Stimulated activated CD8-positive, alpha-beta memory T cell treated with anti-CD3 and anti-CD28 coated beads, Interleukin-15, amount 100 ng/mL, for 24 hours (primary cell): ENCODE measurements at places on chromosomes 2 and 18.

DNA sequence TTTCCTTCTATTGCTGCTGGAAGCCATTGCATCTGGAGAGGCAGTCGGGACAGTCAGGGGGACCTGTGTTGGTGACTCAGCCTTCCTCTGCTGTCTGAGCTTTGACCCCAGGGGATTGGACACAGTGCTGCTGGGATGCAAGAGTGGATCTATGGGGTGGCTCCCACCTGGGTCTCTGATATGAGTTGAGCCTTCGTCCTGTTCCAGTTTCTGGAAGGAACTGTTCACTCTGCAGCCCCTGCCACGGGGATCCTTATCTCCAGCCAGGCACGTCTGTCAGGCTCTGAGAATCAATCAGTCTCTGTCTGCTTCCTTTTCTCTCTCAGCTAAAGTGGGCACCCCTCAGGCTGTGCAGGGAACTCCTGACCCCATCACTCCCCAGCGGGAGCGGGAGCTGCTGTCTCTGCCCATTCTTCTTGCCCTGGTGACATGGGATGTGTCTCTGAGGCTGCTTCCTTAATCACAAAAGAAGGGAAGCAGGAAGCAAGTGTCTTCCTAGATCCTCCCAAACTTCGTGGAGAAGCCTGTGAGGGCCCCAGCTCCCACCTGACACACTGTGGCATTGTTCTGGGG lies 51.7 kb downstream of the ARHGAP28 start:
- DNase-seq, result no peak

DNA sequence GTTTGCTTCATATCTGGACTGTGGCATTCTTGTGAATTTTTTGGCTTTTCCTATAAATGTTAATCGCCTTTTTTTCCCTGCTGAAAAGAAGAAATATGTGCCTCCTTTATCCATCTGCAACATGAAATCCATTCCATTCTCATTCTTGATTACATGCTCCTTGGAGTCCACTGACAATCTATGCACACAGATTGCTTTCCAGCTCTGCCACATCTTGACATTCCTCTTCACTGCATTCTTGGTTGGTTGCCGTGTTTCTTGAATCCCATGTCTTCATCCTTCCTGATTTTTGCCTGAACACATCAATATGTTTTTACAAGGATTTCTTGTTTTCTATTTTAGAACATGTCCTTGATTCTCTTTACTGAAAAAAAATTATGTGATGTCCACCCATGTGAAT lies 26.7 kb upstream of the BIRC6 start:
- DNase-seq, result no peak

GRCh38 chr18:12257996-12258718 lies 4.0 kb downstream of the CIDEA start:
- DNase-seq, result no peak

- no peak for DNase-seq
These were observed 61.3 kb upstream of the ITGA4 start for GRCh38 chr2:181395851-181396250.

DNA sequence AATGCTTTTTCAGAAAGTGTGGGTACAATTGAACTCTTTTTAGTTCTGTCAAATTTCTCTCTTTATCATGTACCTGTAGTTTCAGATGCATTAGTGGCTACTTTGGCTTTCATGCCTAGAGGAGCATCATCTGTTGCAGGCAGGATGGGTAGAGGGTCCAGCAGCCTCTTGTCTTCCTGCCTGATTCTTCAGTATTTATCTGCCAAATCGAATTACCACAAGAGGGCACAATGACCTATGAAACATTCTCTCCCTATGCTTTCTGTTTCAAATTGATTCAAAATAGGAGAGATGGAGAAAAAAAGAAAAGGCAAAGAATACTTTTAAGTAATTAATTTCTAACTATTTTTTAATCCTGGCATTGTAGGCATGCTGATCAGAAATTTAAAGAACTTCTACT lies 477.2 kb downstream of the TRIB2 start:
- DNase-seq, result no peak

- no peak for DNase-seq
These were observed 308.6 kb downstream of the RNF144A start for GRCh38 chr2:7225848-7226247.

- no peak for DNase-seq
These were observed 124.7 kb upstream of the PPP1CB start for GRCh38 chr2:28626891-28627421.

- DNase-seq, result no peak
These were observed 562.1 kb upstream of the KLHL29 start for GRCh38 chr2:22822835-22823234.

DNA sequence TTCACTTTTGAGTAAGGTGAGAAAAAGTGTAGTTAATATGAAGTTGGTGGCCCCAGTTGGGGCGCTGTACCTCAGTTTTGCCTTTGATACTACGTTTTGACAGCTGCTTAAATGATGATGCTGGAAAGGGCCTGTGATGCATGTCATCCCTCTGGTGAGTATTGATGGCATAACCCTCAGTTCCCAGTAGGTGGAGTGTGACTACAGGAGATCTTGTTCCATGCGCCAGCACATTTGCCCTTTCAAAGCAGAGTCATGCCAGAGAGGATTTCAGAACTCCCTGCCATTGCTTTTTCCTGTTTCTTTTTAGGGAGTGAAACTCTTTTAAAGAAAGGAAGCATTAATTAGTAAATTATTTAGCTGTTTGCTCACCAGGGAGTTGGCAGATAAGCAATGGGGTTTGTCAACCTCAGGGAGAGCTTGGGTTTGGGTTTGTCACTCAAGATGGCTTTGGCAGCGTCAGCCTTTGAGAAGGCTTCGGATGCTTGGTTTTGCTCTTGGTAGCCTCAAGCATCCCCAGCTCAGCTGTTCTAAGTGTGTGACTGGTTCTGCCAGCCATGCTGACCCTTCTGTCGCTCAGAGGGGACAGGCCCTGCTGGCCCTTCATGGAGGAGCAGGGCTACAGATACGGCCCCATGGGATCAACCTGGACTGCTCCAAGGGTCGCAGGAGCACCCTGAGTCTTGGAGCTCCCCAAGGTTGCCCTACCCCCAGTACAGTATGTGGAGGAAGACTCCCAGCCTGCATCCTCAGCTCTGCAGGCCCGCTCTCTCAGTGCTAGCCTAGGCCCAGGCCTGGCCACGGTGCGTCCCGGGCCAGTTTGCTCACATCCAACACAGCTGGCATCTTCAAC lies 29.1 kb downstream of the ARMC9 start:
- DNase-seq, result no peak

GRCh38 chr18:4455113-4455811 lies at the start of gene DLGAP1:
Gene DLGAP1, minus strand, starts transcription at chr18:4455307.
- DNase-seq, result no peak

GRCh38 chr2:171893196-171893823 lies 734 bp downstream of the SLC25A12 start:
- DNase-seq, result no peak

GRCh38 chr18:63731215-63731614 lies 28.5 kb downstream of the SERPINB11 start:
- DNase-seq, result no peak

GRCh38 chr2:226478109-226478809 lies 321.4 kb downstream of the IRS1 start:
- no peak for DNase-seq

DNA sequence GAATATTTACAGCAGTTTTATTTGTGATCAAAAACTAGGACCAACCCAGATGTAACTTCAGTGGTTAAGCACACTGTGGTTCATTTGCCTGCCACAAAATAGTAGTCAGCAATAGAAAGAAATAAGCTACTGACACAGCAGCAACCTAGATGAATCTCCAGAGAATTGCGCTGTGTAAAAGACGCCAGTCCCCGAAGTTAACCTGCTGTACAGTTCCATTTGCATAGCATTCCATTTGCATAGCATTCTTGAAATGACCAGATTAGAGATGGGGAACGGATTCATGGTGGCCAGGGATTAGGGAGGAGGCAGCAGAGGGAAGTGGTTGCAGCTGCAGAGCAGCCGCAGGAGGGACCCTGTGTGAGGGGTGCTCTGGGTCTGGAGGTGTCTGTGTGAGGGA lies 39.3 kb upstream of the NFATC1 start:
- DNase-seq, result no peak

DNA sequence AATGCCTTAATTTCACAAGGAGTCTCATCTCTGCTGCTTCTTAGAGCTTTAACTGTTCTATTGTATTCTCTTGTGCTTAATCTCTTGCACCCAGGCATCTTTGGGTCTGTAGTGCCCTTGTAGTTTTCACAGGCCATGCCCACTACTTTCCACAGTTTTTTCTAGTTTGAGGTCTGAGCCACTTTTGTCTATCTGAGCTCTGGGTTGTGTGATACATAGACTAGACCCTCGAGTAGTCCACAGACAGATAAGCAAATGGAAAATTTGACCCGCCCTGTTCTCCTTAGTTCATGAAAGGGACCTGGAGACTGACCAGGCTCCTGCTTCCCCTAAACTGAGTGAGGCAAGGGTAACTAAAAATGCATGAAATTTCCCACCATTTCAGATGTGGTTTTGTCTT lies 466.8 kb upstream of the ZEB2 start:
- DNase-seq, result no peak

GRCh38 chr18:3225588-3225987 lies 5.8 kb upstream of the MYOM1 start:
- DNase-seq, result no peak

GRCh38 chr2:148342086-148342485 lies 302.5 kb upstream of the EPC2 start:
- DNase-seq, result no peak

GRCh38 chr2:25290811-25291495 lies 50.8 kb downstream of the DNMT3A start:
- no peak for DNase-seq

DNA sequence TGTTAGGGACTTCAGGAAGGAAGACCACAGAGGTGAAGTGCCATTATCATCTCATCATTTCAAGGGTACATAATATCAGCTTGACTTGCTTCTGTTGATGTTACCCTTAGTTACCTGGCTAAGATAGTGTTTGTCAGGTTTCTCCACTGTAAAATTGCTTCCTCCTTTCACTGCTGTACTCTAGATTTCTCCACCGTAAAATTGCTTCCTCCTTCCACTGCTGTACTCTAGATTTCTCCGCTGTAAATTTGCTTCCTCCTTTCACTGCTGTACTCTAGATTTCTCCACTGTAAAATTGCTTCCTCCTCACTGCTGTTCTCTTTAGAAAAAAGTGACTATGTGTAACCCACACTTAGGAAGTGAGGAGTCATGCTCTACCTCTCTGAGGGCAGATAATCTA lies 1460.3 kb downstream of the SUCLG1 start:
- DNase-seq, result no peak

DNA sequence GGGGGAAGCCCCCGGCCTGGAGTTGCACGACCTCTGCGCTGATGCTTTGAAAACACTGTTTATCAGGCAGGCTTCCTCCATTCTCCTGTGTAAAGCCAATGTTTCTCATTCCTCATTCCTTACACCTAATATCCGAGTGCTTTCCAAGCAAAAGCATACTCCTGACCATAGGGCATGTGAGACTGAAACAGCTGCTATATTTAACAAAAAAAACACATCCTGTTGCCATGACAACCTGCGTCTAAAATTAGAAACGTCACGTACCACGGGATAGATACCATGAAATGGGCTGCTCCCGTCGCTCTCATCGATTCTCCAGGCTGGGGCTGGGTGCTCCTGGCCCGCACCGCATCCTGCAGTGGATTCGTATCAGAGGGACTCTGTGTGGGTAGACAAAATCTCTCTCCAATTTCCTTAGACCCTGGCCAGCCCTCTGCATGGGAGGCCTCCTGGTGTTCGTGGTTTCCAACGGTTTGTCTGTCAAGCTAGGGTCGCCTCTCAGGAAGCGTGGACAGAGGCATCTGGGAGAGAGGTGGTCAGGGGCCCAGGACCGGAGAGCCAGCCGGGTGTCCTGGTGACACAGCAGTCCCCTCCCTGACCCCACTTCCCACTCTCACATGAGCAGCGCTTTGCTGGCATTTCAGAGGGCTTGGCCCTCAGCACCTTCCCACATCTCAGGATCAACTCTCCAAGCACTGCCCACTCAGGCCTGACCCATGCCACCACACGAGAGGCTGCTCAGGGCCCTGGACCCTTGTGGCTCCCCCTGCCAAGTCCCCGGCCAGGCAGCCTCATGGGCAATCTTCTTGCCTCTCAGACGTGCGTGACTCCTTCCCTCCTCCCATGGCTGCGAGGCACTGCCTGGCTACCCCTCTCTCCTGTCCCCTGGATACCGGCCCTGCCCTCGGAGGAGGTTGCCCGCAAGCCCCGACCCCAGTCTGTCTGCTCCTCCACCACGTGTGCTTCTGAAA lies 268.1 kb downstream of the NDUFA10 start:
- DNase-seq, result no peak

DNA sequence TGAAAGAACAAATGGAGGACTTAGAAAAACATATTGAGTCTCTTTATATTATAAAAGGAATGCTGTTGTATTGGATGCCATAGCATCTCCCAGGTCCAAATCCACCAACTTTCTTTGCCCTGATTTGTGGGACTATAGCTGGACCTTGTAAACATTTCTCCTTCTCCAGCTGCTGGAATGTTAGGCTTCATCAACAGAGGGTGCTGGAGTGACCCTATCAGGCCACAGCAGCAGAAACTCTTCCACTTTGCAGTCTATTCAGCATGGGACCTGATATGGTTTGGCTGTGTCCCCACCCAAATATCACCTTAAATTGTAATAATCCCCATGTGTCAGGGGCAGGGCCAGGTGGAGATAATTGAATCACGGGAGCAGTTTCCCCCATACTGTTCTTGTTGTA lies 138.4 kb upstream of the ARL4C start:
- no peak for DNase-seq

DNA sequence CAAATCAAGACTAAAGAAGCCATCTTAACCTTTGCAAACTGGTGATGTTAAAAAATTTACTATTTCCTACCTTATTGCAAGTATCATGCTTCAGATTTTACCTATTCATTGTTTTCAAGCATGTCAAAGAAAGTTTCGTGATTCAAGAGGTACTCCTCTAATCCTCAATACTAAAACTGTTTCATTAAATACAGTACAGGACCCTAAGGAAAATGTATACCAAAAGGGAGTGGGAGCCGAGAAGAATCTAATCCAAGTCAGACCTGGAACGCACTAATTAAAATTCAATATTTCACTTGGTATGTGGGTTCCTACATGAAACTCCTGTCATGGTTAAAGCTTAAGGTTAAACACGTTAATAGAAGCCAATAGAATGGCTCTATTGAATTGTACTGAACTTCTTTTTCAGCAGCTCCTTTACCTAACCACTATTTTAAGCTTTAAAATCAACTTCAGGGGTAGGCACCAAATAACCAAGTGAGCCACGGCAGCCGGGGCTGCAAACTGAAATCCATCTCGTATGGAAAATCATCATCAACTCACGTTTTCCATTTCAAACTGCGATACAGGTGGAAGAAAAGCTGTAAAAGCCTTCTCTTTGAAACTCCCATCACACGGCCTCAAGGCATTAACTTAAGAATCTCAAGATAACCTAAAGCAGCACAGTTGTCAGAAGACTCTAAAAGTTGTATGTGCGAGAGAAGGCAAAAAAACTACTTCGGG lies 188.8 kb downstream of the ZEB2 start:
- no peak for DNase-seq
